Fibroblast of skin of scalp (primary cell): ENCODE measurements at places on chromosomes 13 and 19.

- peak; percentile 29 for DNase-seq
Measured at GRCh38 chr19:49327878-49328544, 3.0 kb upstream of the SLC6A16 start.

- DNase-seq, result no peak
Measured at GRCh38 chr19:36488118-36488845, 1.1 kb downstream of the ZNF566 start.

GRCh38 chr13:40172149-40172591 is 494.3 kb downstream of the FOXO1 start:
- no peak for DNase-seq

- peak; percentile 74 for DNase-seq
Measured at GRCh38 chr19:19366434-19367396, 38.8 kb upstream of the GATAD2A start.

GRCh38 chr19:6720369-6721137 is at the start of gene C3:
Gene C3, minus strand, starts transcription at chr19:6720650. Its CDS starts 61 bp downstream, at chr19:6720589.
- DNase-seq, result no peak

DNA sequence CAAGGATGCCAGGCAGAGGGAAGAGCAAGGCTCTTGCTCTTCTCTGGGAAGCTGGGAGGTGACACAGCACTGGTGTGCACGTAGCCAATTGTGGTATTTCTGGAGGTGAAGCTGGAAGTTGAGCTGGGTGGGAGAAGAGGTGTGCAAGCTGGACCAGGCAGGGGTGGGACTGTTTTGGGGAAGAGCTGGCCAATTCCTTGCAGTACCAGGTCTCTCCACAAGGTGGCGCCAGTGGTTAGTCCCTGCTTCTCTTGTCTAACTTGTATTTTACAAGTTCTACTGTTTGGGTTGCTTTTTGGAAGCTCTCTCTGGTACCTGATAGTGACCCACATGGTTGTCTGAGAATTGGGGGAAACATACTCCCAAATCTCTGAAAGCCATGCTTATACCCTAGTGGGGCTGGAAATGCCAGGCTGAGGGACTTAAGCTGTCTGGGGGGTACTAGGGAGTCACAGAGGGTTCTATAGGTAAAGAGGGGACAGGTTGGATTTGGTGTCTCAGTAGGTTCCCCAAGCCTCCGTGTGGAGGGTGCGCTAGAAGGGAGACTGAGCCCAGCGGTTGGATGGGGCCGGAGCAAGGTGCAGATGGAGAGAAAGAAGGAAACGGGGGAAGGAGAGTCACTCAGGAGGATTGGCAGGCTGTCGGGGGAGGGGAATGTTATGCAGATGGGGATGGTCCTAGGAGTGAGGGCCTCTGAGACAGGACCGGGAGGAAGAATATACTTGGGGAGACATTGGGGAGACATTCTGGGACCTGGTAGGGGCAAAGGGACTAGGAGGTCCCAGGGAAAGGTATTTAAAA is 3.0 kb downstream of the HPN start:
- peak; percentile 48 for DNase-seq
